EH (cell line): ENCODE measurements at places on chromosomes 2 and 18.
A peak's percentile ranks its signal among the peaks of the same experiment; 100 is the strongest.

DNA sequence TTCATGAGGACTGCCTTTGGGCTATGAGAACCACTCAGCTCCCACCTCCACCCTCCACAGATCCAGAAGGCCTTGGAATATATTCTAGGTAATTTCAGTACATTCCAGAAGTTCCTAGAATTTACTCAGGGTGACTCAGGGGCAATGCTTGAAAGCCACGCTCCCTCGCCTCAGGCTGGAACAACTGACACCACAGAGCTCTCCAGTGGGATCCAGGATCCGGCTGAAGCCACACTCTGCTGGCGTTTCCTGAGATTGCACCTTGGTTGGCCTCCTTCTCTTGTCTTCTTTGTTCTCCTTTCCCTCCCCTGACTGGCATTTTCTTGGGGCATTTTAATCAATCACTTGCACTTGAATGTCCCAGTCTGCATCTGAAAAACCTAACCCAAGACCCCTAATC, 92.6 kb upstream of the KCNE4 start:
- DNase-seq: peak; percentile 97

DNA sequence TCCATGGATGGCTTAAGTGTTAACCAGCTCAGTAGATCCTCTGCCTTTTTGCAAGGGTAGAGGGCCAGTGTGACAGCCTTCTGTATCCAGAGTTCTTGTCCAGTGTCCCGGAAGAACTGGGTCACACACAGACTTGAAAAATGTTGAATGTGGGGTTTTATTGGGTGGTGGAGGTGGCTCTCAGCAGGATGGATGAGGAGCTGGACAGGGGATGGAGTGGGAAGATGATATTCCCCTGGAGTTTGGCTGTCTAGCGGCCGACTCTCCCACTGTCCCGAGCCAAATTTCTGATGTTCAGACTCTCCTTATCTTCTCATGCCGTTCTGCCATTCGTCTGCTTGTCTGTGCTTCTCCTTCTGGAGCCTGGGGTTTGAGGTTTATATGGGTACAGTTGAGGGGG, 72.6 kb downstream of the MYO3B start:
- no peak for DNase-seq

- DNase-seq: no peak
These were observed 805.2 kb downstream of the SLC4A3 start for GRCh38 chr2:220432645-220433044.

- DNase-seq: no peak
These were observed 16.3 kb downstream of the ODC1 start for GRCh38 chr2:10431797-10432196.

DNA sequence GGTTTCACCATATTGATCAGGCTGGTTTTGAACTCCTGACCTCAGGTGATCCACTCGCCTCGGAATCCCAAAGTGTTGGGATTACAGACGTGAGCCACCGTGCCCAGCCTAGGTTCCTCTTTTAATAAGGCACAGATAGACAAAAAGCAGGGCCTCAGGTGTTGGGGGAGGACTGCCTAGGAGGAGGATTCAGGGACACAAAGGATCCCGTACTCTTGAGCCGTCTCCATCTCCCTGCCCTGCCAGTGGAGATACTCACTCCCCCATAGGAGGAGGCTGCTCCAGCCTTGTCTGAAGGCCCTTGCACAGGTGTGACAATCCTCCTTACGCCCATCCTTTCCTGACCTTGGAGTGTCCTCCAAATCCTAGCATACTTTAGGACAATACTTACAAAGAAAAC, 32.0 kb upstream of the TFCP2L1 start:
- DNase-seq: no peak

DNA sequence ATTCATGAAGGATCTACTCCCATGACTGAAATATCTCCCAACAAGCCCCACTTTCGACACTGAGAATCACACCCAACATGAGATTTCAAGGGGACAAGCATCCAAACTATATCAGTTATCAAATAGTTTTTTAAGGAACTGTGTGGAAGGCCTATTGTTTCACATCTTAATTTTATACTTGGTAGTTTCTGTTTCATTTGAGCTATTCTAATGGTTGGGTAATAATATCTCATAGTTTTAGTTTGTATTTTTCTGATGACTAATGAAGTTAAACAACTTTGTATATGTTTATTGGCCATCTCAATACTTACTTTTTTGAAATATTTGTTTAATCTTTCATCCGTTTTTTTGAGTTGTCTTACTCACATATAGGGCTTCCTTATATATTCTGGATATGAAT, 135.0 kb downstream of the SCG2 start:
- DNase-seq: no peak

GRCh38 chr18:60549338-60549960, 176.9 kb upstream of the MC4R start:
- peak; percentile 69 for DNase-seq
